ENCODE measurements at places on chromosomes 11 and 22.
A peak's percentile ranks its signal among the peaks of the same experiment; 100 is the strongest.

DNA sequence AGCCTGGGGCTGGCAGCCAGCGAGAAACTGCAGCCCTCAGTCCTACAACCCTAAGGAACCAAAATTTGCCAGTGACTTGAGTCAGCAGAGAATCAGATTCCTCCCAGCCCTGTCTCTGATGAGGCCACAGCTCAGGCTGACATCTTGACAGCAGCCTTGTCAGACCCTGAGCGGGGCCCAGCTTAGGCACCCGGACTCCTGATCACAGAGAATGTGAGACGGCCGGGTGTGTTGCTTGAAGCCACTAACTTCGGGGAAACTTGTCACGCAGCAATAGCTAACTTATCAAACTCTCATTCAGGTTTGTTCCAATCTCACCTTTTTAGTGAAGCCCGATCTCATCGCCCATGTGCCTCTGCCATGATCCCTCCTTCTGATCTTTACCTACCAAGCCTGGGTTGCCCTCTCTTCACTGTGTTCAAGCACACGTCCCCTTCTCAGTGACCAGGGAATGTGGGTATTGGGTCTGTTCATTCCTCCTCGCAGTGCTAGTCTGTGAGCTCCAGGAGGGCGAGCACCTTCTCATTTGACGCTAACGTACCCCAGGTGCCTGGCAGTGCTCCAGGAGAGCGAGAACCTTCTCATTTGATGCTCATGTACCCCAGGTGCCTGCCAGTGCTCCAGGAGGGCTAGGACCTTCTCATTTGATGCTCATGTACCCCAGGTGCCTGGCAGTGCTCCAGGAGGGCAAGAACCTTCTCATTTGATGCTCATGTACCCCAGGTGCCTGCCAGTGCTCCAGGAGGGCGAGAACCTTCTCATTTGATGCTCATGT lies 280.7 kb downstream of the BRD1 start:
- DNase-seq: no peak

GRCh38 chr11:11841116-11841722 lies 553 bp upstream of the USP47 start:
- peak; percentile 27 for DNase-seq

- no peak for DNase-seq
Observed at GRCh38 chr11:128564642-128565245, 22.6 kb downstream of the ETS1 start.

DNA sequence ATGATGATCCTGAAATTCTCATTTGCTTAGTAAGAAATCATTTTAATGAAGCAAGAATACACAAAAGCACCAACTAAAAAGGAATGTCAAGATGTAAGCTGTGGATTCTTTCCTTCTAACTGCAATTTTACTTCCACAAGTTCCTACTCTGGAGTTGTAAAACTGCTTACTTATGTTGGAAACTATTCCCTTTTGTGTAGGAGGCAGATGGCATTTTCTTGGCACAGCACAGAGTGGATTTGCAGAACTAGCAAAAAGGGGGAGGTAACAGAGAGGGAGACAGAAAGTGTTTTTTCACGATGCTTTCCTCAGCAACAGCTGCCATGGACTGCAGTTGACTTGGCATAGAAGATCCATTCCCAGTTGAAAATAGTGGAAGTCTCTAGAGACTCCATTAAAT lies 1112.0 kb upstream of the RAG2 start:
- DNase-seq: no peak

DNA sequence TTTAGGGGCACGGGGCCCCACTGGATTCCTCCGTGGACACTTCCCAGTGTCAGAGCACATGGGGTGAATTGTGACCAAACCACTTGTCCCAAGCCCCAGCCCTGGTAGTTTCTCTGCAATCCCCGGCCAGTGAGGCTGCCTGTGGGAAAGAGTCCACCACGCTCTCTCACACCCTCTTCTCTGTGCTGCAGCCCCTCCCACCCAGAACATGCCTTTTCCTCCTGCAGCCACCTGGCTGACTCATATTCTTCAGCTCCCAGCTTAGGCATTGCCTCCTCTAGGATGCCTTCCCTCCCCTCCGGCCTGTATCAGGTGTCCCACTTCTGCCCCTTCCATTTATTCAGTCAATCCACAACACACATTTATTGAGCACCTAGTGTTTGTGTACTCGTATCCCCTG lies 5.4 kb upstream of the RPS6KB2 start:
- no peak for DNase-seq
